ENCODE measurements at places on chromosomes 3 and 15. TPM values are rescaled to one million over a fixed set of nuclear protein-coding genes. Genes with fewer than 3 reads are reported as not detected.

Gene CLDN18
- 0.44 TPM for total RNA-seq

DNA sequence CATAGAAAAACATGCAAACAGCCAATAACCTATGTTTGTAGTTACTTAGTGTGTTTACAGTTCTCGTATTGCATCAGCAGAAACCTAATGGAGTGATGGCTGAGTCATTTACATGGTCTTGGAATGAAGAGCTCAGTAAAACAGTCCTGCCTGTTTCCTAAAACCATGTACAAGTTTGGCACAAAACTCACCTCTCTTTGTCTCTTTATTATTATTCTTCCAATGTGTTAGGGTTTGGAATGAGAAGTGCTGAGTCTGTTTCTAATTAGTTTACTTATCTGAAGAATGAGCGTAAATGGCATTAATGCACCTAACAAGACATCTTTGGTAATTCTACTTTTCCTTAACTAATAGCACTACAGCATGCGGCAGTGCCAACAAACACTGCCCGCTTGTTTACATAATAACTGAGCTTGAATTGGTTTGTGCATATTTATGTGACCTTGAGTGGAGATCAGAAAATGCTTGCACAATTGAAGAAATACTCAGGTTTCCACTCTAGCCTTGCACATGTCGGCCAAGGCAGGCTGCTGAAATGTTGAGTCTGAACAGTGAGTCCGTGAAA, 385.4 kb upstream of the SEMA6D start:
- DNase-seq = no peak

Gene SLC7A14
- 0.05 TPM for total RNA-seq

DNA sequence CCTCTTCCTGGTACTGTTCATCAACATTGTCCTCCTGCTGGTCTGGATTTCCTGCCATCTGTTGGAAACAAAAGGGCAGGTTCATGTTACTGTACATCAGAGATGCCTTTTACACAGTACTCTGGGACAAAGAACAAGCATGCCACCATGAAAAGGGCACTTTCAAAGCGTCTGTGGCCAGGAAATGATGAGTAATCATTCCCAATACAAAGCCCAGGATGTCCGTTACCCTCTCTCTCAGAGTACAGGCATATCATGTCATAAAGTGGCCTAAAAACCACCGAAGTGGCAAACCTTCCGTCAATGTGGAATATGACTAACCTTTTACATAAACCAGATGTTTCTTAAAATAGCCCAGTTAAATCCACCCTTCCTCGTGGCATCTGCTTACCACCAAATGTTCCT, 71.2 kb downstream of the GOLIM4 start:
- DNase-seq = no peak

Gene PARP14
- total RNA-seq = 35.9 TPM

- DNase-seq = no peak
These were observed 23.8 kb downstream of the MAP6D1 start for GRCh38 chr3:183801601-183802000.

DNA sequence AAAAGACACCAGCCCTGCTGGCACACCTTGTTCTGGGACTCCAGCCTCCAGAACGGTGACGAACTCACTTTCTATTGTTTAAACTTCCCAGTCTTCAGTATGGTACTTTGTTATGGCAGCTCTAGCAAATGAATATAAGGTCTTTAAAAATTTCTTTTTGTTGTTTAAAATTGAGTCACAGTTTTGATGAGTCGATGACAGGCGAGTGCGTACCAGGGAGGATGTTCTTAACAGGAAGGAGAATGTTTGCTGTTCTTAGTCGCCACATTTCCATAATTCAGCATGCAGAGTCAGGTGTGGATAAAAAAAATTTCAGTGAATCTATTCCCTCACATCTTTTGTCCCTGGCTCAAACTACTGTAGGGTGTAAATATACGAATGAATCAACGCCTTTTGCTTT, 12.4 kb downstream of the DNASE1L3 start:
- DNase-seq = no peak

- DNase-seq = peak; percentile 58
These were observed 324.5 kb downstream of the TBL1XR1 start for GRCh38 chr3:176872771-176873209.

DNA sequence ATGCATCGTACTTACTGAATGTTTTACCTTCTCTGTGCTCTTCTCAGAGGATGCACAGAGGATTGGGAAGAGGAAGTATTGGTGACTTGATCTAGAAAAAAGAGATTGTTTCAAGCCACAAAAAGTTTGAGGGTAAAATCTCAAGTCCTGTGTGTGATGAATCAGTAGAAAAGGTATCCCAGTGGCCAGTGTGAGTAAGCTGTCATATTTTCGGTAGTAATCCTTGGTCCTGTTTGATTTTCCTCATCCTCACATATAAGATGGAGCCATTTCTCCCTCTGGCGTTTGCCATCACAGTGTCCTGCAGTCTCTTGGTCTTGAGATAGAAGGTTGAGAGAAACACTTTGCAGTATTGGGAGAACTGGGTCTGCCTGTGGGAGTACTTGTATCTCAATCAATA, 166.8 kb downstream of the LPP start:
- no peak for DNase-seq

Gene ZNF619
- 6.2 TPM for total RNA-seq

DNA sequence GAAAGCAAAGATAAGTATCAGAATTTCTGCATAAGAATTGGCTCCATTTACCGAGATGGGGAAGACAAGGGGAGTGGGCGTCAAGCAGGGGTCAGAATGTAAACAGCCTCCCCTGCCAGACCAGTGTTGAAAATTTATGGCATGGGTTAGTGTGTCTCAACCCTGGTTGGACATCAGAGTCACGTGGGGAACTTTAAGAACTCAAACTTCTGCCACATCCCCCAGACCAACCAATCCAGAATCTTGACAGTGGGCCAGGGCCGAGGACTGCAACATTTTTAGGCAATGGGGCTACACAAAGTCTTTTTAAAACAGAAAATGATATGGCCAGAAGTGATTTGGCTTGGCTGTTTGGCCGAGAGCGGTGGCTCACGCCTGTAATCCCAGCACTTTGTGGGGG, 14.3 kb upstream of the MASP1 start:
- DNase-seq = no peak

Data from colonic mucosa (tissue), 4 donors.